ENCODE measurements at places on chromosomes 16 and 17.

GRCh38 chr16:832652-833336, 32.3 kb upstream of the GNG13 start:
- no peak for DNase-seq

DNA sequence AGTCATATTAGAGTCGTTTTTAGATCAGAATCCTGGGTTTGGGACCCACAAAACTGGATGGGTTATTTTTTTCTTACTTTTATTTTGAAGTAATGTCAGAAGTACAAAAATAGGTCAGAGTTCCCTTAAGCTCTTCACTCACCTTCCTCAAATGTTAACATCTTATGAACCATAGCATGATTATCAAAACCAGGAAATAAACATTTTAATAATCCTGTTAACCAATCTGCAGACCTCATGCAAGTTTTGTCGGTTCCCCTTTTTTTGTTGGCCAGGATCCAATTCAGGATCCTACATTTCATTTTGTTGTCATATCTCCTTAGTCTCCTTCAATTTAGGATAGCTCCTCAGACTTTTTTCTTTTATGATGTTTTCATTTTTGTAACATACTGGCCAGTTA, 162.0 kb downstream of the CHD9 start:
- no peak for DNase-seq

- DNase-seq, result no peak
These were observed 811.1 kb downstream of the KCNJ18 start for GRCh38 chr17:22503322-22503899.

- DNase-seq, result no peak
These were observed 34.6 kb downstream of the ERN1 start for GRCh38 chr17:64095144-64095882.

- no peak for DNase-seq
These were observed 41.5 kb upstream of the TEKT3 start for GRCh38 chr17:15382914-15383313.

DNA sequence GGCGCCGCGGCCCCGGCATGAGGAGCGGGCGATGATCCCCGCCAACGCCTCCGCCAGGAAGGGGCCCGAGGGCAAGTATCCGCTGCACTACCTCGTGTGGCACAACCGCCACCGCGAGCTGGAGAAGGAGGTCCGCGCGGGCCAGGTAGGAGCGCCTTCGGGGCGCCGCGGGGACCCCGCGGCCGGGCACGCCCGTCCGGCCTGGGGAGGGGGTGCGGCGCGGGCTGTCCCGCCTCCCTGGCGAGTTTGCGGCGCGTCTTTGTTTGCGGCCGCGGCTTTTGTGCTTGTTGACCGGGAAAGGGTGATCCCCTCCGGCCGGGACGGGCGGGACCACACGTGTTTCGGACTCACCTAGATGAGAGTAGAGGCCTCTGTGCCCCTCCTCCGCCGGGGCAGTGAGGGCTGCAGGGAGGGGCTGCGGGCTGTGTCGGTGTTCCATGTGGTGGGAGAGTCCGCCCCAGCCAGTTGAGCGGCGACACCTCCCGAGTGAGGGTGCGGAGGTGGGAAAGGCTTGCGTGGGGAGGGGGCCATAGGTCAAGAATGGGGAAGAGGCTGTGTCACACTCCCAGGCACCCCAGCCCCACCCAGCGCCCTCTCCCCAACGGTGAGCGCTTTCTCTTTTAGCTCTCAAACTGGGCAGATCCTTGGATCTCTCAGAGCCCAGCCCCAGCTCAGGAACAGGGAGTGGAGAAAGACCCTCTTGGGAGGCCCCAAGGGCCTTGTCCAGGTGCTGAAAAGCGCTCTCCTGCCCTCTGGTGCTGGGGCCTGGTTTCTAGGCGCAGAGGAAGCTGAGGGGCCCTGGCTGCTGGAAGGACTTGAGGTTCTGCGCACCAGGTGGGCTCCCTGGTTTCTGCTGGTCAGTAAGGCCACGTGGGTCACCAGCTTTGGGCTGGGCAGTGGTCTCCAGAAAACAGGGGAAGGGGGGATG, 923 bp downstream of the ANKRD13B start:
- no peak for DNase-seq

- DNase-seq, result no peak
These were observed 62.4 kb downstream of the SOX9 start for GRCh38 chr17:72183194-72183685.

All from cerebellar nuclear complex (tissue), 1 donor.